ENCODE measurements at places on chromosomes 1 and 21.

GRCh38 chr1:51843948-51844347 lies 34.6 kb downstream of the NRDC start:
- no peak for DNase-seq

GRCh38 chr21:41559658-41560631 lies 52.0 kb upstream of the TMPRSS2 start:
- DNase-seq, result no peak

DNA sequence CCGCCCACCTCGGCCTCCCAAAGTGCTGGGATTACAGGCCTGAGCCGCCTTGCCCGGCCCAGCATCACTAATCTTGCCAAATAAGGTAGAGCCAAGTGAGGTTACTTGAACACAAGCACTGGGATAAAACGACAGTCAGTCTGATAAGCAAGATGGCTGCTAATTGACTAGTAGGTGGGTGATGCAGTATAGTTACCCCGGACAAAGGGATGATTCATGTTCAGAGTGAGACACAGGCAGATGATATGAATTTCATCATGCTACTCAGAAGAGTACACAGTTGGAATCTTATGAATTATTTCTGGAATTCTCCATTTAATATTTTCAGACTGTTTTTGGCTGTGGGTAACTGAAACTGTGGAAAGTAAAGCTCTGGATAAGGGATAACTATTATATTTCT lies 178.4 kb downstream of the USP25 start:
- DNase-seq, result no peak

- DNase-seq, result no peak
Observed at GRCh38 chr21:35593000-35593502, 467.3 kb downstream of the SETD4 start.

DNA sequence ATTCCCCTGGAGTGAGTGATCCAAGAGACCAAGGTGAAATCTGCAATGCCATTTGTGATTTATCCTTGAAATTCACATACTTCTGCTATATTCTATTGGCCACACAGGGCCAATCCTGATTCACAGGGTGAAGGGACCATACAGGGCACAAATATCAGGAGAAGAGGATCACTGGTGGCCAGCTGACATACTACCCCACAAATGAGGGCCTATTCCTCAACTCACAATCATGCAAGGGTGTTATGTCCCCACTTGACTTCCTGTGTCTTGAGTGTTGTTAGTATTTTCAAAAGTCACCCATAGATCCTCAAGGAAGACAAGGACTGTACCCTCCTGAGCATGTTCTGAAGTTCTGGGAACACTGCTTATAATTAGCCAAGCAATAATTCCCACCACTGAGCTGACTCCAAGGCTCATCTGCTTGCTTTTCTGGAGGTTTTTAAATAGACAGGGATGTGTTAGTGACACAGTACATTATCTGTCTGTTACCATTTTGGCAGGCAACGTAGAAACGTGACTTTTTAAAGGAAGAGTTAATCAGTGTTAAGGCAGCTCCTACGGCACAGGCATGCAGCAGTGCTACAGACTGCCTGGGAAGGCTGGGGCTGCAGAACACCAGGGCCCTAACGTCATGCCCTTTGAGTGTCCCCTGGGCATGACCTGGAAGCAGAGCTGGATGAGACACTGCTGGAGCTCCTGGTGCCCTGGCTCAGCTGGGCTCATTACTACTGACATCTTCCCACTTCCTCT lies 137.4 kb downstream of the FAM78B start:
- DNase-seq, result no peak

- DNase-seq, result no peak
Observed at GRCh38 chr1:26828411-26828991, 2.0 kb downstream of the ZDHHC18 start.

GRCh38 chr1:226181996-226182714 lies 4.4 kb downstream of the ACBD3 start:
- no peak for DNase-seq

DNA sequence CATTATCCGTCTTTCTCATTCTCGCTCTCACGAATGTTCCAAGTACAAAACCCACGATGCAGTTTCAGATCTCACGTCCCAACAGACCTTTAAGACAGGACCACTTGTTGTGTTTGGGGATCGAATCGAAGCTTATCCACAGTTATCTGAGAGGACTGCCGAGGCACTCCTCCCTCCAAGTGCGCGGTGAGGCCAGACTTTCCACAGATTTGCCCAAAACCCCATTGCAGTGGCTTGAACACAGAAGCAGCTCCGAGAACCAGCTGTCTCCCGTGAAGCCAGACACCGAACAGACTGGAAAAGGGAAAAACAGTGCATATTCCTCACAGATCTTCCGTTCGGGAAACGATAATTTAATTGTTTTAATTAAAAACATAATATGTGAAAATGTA lies 46.5 kb upstream of the COL6A2 start:
- no peak for DNase-seq

- no peak for DNase-seq
Observed at GRCh38 chr1:163885510-163885909, 563.8 kb downstream of the NUF2 start.

- no peak for DNase-seq
Observed at GRCh38 chr21:32719085-32719484, 8.7 kb downstream of the SYNJ1 start.

- DNase-seq, result no peak
Observed at GRCh38 chr1:46547481-46548383, 3.7 kb downstream of the KNCN start.

GRCh38 chr1:243528459-243529121 lies 272.7 kb downstream of the SDCCAG8 start:
- DNase-seq, result no peak

All from NCI-H1105 (cell line).